Inflammatory macrophage treated with lipopolysaccharide for 1 hour (primary cell): ENCODE measurements at places on chromosomes 4 and X.

DNA sequence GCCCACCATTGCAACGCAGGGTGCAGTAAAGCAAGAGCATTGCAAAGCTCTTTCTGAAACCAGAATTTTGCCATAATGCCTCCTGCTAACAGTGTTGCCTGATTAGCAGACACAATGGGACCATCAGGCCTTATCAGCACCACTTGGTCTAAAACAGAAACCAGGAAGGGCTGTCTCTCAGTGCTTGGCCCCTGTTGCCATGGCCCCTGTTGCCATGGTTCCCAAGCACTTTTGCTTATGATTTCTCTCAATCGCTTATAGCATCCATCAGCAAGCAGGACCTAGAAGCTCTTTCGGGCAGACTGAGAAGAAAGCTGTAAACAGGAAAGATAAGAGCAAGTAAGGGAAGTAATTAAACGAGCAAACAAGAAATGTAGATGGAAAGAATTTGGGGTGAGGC, 36.8 kb downstream of the RTL5 start:
- DNase-seq = no peak

GRCh38 chr4:147425019-147425418, 55.9 kb upstream of the EDNRA start:
- no peak for DNase-seq

GRCh38 chr4:108383157-108383556, 214.4 kb upstream of the LEF1 start:
- no peak for DNase-seq

- DNase-seq = no peak
Measured at GRCh38 chr4:172865531-172866127, 303.0 kb upstream of the GALNT7 start.

- peak; percentile 65 for DNase-seq
Measured at GRCh38 chr4:36244257-36245082, at the start of gene ARAP2. ARAP2 (minus strand) TSS chr4:36244514; CDS start chr4:36229486, 15,028 bp downstream.

DNA sequence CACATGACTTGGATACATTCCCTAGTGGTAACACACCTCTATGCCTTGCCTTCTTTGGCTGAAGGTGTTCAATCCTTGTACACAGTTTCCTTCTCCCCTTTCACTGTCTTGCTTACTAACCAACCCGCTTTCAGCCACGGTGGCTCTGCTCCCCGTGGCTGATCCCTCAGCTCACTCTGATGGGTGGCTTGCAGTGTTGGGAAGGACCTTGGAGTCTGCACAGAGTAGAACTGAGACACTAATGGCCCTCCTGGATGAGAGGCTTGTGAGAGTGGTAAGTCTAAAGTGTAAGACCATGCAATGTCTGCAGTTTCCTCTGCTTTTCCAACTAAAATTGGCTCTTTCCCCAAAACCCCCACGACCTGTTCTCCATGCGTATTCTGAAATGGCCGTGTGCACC, 46.0 kb upstream of the GNPDA2 start:
- DNase-seq = no peak

DNA sequence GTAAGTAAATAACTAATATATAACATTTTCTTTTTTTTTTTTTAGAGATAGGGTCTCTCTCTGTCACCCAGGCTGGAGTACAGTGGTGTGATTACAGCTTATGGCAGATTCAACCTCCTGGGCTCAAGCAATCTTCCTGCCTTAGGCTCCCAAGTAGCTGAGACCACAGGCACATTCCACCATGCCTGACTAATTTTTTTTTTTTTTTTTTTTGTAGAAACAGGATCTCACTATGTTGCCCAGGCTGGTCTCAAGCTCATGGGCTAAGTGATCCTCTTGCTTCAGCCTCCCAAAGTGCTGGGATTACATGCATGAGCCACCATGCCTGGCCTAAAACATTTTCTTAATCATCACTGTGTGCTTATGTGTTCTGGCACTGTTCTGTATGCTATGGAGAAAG, 32.8 kb downstream of the MGARP start:
- no peak for DNase-seq

DNA sequence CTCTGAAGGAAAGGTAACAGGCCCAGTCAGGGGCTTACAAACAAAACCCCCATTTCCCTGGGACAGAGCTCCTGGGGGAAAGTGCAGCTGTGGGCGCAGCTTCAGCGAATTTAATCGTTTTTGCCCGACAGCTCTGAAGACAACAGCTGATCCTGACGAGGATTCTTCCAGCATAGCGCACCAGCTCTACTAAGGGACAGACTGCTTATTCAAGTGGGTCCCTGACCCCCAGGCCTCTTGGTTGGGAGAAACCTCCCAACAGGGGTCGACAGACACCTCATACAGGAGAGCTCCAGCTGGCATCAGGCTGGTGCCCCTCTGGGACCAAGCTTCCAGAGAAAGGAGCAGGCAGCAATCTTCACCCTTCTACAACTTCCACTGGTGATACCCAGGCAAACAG, 486.7 kb downstream of the PRR32 start:
- no peak for DNase-seq

GRCh38 chrX:13046141-13046855, 1.9 kb upstream of the FAM9C start:
- DNase-seq = no peak
